H9 (cell line): ENCODE measurements at places on chromosomes 16 and 17.

DNA sequence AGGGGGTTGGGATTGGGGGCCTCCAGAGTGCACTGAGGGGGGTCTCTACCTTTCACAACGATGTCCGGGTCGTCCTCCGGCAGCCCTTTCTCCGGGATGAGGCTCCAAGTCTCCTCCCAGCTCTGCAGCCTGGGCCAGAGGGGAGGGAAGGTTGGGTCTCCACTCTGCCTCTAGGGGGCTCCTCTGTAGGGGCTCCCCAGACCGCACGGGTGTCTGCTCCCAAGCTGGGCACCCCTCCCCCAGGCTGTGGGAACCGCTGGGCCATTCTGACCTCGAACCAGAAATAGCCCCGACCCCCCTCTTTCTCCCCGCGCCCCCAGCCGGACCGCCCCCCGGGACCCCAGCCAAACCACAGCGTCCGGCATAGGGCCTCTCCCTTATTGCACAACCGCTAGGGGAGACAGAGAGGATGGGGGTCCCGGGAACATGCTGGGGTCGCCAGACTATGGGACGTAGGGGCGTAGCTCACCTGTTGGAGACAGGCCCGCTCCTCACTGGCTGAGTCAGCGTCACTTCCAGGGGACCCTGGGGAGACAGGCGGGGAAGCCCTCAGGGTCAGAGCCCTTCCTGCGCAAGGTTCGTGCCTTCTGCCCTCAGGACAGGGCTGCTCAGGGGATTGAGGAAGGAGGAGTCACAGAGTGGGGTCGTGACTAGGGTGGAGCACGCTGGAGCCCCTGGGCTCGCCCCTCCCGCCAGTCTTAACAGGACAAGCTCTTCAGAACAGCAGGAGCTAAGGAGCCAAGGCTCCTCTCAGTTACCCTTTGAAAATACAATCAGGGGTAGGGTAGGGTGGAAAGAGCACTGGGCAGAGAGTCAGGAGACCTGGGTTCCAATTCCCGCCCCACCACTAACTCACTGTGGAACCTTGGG lies 2.7 kb downstream of the PLEKHH3 start:
- peak; percentile 89 for DNase-seq

GRCh38 chr16:10579965-10580882 lies at the start of gene EMP2:
TSS of gene EMP2 (minus strand) at chr16:10580598. CDS start at chr16:10547617, 32,981 bp downstream.
- peak; percentile 83 for DNase-seq

DNA sequence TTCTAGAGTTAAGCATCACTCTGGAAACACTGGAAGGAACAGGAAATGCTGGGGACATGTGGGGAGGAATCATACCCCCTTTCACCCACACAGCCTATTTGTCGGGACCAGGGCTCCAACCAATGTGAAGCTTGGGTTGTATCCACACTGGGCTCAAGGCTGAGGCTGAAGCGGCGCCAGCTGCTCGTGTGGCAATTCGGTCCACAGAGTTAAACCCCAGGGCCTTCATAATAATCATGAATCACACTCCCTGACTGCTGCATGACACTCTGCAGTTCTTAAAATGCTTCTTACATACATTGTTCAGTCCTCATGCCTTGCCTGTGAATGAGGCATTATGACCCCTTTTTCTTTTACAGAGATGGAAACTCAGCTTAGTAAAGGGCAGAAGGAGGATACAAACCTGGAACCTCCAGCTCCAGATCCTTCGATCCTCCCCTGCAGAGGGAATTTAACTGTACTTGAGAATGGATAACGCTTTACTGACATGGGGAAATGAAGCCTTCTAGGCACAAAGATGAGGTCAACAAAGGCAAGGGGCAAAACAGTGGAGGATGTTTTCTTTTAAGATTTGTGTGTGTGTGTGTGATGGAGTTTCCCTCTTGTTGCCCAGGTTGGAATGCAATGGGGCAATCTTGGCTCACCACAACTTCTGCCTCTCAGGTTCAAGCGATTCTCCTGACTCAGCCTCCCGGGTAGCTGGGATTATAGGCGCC lies 72.7 kb downstream of the SOX9 start:
- no peak for DNase-seq

DNA sequence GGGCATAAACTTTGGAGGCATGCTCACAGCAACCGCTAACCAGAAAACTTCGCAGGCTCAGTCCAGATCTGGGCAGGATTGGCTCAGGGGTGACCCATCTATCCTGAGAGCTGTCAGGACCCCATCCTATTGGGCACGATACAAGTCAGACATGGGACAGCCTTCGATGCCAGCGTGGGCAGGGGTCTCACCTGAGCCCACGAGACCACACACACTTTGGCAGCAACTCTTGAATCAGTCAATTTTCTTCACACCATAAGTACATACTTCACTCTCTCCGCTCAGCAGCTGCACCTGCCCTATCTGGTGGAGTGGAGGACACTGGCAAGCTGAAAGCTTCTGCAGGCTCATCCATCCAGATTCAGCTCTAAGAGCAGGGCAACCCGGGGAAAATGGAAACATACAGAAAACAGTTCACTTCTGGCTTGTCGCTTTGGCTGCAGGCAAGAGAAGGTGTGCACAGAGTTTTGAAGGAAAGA lies 48.3 kb downstream of the ZFHX3 start:
- no peak for DNase-seq

GRCh38 chr16:74942977-74943918 lies 41.7 kb downstream of the WDR59 start:
- DNase-seq: no peak

DNA sequence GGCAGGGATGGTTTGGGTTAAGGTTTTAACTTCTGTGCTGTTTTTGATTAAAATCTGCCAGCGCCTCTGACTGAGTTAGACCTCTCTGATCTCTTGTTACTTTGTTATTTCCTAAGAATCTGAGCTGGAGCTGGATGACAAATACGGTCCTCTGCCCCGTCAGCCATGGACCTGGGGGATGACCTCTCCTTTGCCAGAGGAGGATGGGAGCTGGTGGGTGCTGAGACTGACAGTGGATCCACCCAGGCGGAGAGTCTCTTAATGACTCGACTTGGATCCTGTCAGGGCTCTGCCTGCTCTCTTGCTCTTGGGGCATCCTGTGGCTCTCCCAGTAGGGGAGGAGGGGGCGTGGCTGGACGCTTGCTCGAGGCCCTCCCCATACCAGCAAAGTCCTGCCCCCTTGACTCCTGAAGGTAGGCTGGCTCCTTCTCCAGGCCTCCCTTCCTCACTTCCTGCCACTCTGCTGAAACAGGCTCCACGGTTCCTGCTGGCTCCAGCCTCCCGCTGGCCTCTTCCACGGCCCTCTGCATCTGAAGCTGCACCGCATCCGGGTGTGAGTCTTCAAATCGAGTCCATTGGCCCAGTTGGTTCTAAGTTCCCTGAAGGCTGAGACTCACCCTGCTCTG lies 24.8 kb upstream of the MAP3K14 start:
- DNase-seq: peak; percentile 98

- no peak for DNase-seq
Measured at GRCh38 chr17:34360601-34361270, 2.3 kb downstream of the CCL1 start.

DNA sequence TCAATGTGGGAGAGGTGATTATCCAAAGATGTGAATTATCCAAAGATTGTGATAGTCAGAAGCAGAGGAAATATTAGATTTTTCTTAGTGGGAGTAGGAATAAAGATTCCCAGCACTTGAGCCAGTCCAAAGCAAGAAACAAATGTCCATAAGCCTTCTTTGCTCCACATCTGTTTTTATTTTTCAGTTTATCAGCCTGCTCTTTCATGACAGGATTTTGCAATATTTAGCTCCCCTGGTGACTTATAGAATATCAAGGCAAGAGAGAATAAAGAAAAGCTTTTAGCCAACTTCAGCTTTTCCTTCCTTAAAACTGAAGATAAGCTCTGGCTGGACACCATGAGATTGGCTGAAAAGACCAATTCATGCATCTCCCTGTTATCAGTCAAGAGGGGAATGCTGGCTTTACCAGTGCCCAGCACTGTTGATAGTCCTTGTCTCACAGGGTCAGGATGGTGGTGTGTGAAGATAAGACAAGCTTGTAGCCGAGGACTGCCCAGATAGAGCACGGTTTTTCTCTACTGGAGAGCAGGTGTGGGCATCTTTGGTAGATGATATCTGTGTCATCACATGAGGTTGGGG lies 706.5 kb downstream of the KCNJ2 start:
- DNase-seq: no peak
